Stimulated activated CD4-positive, alpha-beta T cell treated with anti-CD3 and anti-CD28 coated beads, Interleukin-1b, Interleukin-23, amount 100 ng/mL, for 1 hour (primary cell): ENCODE measurements at places on chromosomes 1 and 21.

- DNase-seq, result no peak
These were observed 28.2 kb downstream of the STPG1 start for GRCh38 chr1:24385160-24385940.

DNA sequence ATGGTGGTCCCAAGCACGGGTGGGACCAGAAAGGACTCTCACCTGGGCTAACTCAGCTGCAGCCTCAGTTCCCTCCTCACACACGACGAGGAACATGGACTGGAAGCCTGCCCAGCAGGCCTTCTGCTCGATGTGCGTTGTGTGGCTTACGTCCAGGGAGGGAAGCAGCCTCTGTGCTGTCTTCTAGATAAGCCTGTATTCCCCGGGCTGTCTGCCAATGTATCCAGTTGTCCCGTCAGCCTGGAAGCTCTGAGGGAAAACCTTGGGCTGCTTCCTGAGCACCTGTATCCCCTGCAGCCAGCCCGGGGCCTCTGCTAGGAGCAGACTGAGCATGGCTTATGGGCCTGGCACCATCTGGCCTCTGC lies 10.5 kb downstream of the PCSK9 start:
- no peak for DNase-seq

DNA sequence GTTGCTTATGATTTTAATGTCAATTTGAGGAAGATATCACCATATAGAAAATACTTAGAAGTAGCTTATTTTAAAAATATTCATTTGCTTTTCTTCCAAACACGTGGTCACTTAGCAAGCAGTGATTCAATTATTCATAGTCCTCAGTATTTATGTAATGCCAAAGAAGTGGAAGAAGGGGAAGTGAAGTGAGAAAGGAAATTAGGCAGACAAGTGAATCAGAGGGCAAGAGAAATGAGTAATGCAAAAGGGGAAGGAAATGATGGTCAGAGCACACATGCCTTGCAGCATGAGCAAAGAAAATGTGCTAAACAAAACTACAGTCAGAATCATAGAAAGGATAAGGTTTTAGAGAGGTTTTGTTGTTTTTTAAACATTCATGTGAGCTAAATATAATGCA lies 31.8 kb downstream of the SDCCAG8 start:
- DNase-seq, result no peak

DNA sequence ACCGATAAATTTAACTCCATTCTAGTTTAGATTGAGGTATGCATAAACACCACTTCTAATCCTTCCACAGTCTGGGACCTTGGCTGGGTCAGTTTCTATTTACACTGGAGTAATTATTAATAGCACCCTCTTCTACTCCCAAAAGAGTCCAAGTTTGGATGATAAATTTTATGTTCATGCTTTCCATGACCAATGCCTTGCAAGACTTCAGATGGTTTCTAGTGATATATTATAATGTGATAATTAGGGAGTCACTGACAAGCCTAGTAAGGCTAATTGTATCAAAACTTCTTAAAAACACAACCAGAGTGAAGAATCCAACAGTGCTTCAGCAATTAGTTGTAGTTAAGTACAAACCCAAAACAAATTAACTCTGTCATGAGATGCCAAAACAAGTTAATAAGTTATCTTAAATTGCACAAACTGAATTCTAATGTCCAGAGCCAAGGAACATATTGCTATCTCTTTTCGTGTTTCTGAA lies 489.6 kb downstream of the TTLL7 start:
- DNase-seq, result no peak

- no peak for DNase-seq
These were observed 73.1 kb upstream of the USP24 start for GRCh38 chr1:55288245-55288644.

GRCh38 chr1:42282867-42283583 lies 52.0 kb downstream of the FOXJ3 start:
- no peak for DNase-seq

GRCh38 chr1:47618830-47619229 lies 181.0 kb downstream of the FOXD2 start:
- DNase-seq, result no peak

- no peak for DNase-seq
These were observed 68.0 kb upstream of the C1orf105 start for GRCh38 chr1:172352435-172352834.

DNA sequence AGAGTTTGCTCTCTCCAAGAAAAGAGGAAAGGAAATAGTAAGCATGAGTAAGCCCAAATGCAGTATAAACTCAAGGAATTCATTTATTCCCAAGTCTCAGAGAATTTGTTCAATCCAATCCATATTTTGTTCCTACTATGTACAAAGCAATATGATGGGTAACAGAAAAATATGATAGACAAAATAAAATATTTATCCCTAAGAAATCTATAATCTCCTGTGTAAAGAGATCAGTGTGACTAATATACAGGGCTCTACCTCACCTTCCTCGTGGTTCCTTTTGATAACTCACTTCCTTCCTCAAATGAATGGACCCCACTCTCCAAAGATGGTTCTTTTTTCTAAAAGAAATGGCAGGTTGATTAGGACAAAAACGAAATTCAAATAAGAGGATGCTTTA lies 7.6 kb downstream of the CLSPN start:
- no peak for DNase-seq

DNA sequence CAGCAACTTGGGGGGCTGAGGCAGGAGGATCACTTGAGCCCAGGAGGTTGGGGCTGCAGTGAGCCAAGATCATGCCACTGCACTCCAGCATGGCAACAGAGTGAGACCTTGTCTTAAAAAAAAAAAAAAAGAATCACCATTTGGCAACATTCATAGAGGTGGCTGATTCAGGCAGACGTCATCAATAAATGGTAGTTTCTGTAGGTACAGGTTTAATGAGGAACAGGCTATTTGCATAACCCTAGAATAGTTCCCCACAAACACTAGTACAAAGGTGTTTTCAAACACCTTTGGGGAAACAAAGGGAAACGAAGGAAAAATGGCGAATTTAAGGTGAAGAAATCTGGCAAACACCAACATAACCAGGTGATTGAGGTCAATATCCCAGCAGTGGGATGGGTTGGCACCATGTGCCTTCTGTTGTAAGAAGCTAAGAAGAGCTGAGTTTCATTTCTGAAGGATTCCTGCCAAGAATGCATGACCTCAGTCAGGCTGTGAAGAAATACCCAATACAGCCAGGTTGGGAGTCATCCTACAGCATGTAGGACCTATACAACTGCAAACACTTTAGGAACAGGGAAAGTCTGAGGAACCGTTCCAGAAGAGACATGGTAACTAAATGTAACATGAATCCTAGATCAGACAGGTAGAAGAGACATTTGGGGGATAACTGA lies 5.6 kb downstream of the LPAR3 start:
- no peak for DNase-seq

DNA sequence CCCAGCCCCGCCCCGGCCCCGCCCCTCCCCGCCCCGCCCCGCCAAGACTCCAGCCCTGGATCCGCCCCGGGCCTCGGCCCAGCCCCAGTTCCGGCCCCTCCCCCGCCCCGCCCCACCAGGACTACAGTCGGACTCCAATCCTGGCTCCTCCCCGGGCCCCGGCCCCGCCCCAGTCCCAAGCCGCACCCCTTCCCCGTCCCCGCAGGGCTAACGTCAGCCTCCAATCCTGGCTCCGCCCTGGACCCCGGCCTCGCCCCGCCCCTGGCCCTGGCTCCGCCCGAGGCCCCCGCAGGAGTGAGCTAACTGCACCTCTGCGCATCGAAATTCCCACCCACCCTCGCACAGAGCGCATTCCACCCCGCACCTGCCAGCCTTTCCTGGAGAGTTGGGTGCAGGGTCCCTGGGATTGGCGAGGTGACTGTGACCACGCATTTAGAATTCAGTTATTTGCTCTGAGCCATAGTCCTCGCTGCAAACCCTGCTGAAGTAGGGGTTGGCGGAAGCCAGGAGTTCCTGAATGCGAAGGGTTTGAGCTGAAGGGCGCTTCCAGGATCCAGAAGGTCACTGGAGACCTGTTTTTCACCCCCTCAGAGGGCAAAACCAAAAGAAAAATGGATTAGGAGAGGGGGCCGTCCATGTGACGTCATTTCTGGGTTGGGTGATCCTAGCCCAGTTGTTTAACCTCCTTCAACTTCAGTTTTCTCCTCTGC lies 588 bp upstream of the IGSF8 start:
- DNase-seq, result peak; percentile 98

DNA sequence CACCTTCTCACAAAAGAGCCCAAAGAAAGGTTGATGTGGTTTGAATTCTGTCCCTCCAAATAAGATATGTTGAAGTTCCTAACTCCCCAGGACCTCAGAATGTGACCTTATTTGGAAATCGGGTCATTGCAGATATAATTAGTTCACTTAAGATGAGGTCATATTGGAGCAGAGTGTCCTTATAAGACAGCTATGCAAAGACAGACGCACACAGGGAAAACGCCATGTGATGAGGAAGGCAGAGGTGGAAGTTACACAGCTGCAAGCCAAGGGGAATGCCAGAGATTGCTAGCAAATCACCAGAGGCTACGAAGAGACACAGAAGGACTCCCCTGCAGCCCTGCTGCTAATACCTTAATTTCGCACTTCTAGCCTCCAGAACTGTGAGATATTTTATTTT lies 5.2 kb upstream of the ABCB10 start:
- no peak for DNase-seq
